Fibroblast of lung (primary cell): ENCODE measurements at places on chromosomes 7 and 10.

DNA sequence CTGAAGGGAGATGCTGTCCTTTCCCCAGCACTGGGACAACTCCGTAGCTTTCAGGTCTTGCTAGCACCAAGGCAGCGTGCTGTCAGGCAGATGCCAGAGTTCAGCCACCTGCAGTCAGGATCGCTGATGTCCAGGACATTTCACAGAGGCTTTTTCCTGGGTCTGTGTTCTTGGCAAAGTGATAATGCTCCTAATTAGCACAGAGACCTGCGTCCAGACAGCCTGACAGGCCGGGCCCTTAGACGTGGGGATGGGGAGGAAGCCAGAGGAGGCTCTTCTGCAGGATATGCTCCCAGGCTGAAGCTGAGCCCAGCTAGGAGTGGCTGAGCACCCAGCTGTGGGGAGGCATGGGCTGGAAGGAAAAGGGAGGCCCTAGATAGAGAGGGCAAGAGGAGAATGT, 82.5 kb upstream of the TBX20 start:
- DNase-seq, result no peak

- DNase-seq, result no peak
Measured at GRCh38 chr10:131630772-131631258, 270.0 kb upstream of the PPP2R2D start.

DNA sequence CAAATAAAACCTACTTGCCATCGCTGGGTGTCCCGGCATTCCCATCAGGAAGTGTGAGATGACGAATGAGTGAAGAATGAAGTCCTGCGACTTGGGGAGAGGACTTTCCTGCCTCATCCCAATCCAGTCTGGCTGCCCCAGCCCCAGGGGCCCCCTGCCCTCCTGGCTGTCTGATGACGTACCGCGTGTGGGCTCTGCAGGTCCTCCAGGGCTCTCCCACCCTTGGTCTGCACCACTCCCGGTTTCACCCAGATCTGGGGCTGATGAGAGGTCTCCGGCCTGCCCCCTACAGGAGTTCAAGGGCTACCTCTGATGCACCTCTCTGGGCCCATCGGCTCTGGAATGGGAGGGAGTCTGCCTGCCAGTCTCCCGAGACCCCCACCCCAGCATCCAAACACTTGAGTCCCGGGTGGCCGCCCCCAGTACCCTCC, 9.8 kb downstream of the ATP6V1F start:
- DNase-seq, result no peak

- DNase-seq, result no peak
Measured at GRCh38 chr10:123942114-123942861, 50.7 kb upstream of the CPXM2 start.

DNA sequence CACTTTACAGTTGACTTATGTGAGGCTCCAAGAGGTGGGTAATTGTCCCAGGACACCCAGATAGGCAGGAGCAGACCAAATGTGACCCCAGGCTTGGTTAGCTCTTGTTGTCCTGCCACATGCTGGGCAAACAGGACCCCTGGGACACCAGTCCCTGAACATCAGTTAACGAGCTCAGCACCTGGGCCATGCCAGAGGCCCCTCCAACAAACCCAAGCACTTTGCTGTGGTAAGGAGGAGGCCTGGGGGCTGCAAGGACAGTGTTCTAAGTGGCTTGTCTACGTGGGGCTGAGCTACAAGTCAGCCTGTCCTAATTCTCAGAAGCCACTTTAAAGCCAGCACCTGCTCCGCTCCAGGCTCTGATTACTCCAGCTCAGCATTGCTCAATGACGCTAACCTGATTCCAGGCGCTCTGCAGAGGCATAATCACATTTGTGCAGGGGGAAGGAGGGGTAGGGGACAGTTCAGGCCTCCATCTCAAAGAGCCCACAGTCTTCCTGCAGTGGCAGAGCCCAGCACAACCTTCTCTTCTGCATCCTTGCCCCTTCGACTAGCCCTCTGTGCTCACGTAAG, 57.2 kb downstream of the DDC start:
- no peak for DNase-seq

DNA sequence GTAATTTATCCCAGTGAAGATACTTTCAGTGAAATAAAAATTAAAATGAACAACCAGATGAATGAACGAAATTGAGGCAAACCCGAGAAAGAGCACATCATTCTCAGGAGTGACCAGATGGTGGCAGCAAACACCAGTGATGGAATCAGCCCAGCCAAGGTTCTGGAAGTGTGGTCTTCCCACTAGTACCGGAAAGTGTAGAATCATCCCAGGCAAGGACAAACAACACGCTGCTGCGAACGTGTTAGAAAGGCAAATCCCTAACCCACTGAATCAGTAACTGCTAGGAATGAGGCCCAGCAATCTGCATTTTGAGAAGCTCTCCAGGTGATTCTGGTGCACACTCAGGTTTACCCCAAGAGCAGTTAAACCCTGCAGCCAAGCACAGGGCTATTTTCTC, 15.5 kb upstream of the SLC18A3 start:
- DNase-seq, result peak; percentile 51

- no peak for DNase-seq
Measured at GRCh38 chr10:99875473-99875872, 93.0 kb downstream of the ABCC2 start.

DNA sequence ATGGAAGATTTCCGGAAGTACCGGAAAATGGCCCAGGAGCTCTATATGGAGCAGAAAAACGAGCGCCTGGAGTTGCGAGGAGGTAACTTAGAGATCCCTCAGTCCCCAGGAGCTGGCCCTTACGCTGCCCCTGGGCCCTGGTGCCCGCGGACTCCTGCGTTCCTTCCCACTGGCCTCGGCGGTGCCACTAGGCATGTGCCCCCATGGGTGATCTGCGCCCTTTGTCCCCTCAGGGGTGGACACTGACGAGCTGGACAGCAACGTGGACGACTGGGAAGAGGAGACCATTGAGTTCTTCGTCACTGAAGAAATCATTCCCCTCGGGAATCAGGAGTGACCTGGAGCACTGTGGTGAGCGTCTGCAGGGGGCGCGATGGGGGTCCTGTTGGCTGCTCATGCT, 24.2 kb upstream of the CHST12 start:
- DNase-seq, result no peak

GRCh38 chr10:79023240-79024162, 45.3 kb upstream of the ZMIZ1 start:
- no peak for DNase-seq

GRCh38 chr7:104156842-104157277, 51.0 kb downstream of the ORC5 start:
- DNase-seq, result peak; percentile 32

DNA sequence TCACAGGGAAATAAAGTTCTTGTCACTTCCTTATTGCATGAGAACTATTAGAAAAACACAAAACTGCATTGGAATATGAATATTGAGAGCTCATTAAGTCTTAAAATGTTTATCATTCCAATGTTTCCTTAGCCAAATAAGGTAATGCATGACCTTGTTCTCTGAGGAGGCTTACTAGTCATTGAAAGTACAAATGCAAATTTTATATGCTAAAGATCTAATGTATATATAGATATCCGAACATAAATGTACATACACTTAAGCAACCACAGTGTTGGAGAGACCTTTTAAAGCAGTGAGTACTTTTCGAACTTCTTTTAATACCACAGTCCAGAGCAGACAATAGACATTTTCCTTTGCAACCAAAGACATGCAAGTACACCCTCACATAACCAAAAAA, 96.1 kb downstream of the RELN start:
- DNase-seq, result no peak

- DNase-seq, result no peak
Measured at GRCh38 chr7:122397381-122397780, 92.8 kb upstream of the FEZF1 start.

DNA sequence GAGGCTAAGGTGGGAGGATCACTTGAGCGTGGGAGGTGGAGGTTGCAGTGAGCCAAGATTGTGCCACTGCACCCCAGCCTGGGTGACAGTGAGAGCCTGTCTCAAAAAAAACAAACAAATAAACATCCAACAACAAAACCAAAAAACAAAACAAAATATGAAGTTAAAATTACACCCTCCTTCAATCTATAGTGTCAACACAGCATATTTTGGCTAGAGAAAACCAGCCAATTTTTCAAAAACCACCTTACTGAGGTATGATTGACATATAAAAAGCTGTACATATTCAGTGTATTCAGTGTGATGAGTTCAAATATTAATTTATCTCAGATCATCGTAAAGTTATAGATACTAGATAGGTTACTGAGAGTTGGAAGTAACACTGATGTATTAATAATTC, 102.4 kb downstream of the ICA1 start:
- no peak for DNase-seq

DNA sequence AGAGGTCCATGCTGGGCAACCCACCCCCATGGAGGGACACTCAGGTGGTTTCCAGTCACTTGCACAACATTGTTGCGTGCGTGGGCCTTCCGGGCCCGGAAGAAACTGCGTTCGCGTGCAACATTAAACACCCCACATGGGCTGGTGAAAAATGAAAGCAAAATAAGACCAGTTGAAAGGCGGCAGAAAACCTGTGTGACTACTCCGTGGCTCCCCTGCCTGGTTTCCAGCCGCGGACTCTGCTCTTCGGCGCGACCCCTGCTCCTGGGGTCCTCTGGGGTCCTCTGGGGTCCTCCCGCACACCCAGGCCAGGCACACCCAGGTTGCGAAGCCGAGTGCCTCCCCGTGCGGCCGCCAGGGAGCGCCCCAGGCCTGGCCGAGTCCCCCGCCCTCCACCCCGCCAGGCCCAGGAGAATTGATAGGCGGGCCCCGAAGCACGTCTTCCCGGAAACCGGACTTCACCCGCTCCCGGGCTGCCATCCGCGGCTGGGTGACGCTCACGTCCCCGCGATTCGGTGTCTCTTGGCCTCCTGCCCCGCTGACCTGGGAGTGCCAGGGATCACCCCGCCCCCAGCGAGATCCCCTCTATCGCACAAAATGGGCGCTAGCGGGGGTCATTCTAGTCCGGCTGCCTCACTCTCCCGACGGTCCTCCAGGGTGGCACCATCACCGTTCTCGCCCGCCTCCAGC, 1.9 kb upstream of the SH2D4B start:
- peak; percentile 14 for DNase-seq

DNA sequence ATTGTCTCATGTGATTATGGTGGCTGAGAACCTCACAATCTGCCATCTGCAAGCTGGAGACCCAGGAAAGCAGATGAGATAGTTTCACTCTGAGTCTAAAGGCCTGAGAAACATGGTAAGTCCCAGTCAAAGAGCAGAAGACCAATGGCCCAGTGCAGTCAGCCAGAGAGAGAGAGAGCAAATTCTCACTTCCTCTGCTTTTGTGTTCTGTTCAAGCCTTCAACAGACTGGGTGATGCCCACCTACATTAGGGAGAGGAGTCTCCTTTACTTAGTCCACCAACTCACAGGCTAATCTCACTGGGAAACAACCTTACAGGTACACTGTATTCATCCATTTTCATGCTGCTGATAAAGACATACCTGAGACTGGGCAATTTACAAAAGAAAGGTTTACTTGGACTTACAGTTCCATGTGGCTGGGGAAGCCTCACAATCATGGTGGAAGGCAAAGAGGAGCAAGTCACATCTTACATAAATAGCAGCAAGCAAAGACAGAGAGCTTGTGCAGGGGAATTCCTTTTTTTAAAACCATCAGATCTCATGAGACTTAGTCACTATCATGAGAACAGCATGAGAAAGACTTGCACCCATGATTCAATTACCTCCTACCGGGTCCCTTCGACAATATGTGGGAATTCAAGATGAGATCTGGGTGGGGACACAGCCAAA, 4.7 kb upstream of the FRMPD2 start:
- no peak for DNase-seq

- DNase-seq, result no peak
Measured at GRCh38 chr7:101784292-101785127, 32.9 kb upstream of the CUX1 start.

DNA sequence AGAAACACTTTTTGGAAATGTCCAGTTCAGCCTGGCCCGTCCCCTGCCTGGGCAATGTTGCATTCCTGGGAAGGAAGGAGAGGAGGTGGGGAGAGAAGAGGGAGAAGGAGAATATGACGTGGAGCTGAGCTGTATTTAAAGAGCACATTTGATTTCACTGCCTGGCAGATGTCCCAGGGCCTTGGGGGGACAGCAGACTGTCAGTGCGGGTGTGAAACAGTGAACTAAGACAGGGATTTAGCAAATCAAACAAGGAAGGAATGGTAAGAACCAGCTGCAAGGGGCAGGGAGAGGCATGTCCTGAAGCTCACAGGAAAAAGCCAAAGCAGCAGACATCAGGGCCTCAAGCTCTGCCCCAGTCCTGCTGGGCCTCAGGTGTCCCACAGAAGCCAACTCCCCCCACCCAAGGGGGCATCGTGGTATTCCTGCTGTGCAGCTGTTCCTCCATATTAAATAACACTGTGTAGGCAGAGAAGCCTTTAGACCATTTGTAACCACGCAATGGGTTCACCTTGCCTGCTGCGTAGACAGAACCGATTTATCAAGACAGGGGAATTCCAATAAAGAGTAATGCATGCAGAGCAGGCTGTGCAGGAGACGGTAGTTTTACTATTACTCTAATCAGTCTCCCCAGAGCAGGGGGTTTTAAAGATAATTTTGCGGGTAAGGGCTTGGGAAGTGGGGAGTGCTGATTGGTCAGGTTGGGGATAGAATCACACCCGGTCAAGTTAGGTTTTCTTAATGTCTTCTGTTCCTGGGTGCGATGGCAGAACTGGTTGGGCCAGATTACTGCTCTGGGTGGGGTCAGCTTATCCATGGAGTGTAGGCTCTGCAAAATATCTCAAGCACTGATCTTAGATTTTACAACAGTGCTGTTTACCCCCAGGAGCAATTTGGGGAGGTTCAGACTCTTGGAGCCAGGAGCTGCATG, 18.3 kb downstream of the LEP start:
- DNase-seq, result peak; percentile 49

- DNase-seq, result no peak
Measured at GRCh38 chr7:39493934-39494333, 72.3 kb upstream of the YAE1 start.

GRCh38 chr10:129063212-129063611, 403.8 kb upstream of the MGMT start:
- no peak for DNase-seq

- DNase-seq, result peak; percentile 53
Measured at GRCh38 chr7:106344861-106345260, 60.1 kb upstream of the NAMPT start.

DNA sequence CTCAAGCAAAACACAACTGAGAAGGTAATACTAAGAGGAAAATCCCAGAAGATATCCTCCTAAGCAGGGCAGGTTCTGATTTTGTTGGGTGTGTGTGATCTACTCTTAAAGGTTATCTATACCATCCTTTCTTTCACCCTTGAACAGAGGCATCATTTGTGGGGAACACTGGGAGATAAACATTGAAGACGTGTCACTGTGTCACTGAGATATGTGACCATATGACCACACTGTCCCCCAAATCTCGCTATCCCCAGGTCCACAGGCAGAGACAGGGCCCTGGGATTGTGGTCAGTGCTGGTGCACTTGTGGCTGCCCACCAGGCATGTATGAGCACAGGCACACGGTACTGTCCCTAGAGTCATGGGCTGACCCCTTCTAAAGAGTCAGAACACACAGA, 30.0 kb downstream of the TECTB start:
- no peak for DNase-seq

- no peak for DNase-seq
Measured at GRCh38 chr10:63760034-63760707, 239.0 kb downstream of the REEP3 start.

- peak; percentile 88 for DNase-seq
Measured at GRCh38 chr7:71868797-71869196, 543.3 kb downstream of the CALN1 start.
